Left lung (tissue), 14 donors: ENCODE measurements at places on chromosomes 1 and 21. TPM values are rescaled to one million over a fixed set of nuclear protein-coding genes. Genes with fewer than 3 reads are reported as not detected.

LCE2A gene
- polyA plus RNA-seq = not detected

DNA sequence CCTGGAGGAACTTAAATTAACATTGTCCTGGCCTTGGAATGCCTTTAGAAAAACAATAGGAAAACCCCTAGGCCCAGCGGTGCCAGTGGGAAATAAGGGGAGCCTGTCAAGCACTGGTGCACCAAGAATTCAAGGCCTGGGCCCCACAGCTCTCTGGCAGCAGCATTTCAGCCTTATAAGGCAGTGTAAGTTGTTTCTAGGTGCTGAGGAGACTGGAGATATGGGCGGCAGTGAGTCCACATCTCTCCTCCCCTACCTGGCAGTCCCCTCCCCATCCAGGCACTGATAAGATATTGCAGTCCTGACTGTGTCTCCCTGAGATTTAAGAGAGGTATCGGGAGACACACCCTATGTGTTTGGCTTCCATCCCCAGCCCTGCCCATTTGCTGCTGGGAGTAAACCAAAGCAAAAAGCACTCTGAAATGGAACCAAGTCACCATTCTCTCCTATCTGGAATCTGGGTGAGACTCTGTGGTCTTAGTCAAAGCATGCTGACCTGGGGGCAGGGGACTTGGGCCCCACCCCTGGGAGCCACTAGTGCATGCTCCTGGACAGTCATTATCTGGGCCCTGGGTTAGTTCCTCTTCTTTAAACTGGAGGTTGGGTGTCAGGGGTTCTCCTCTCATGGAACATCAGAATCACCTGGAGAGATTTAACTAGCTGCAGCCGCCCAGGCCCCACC is 30.5 kb downstream of the DEGS1 start:
- no peaks in the 10 kb centered on the region for H3K27me3 ChIP-seq
- no peak overlapping the region for H3K4me3 ChIP-seq
- no peaks in the 10 kb centered on the region for H3K36me3 ChIP-seq
- H3K4me1 ChIP-seq = peaks cover 9% of the 10 kb centered on the region

GRCh38 chr1:25922971-25923552 is 16.8 kb upstream of the STMN1 start:
- peak; percentile 27 for DNase-seq
- H3K36me3 ChIP-seq = no peaks in the 10 kb centered on the region
- H3K27ac ChIP-seq = peak overlapping the region; percentile 71
- peaks cover 10% of the 10 kb centered on the region for H3K27me3 ChIP-seq
- peak overlapping the region; percentile 52 for H3K4me3 ChIP-seq
- peaks cover 4% of the 10 kb centered on the region for H3K4me1 ChIP-seq

- no peak overlapping the region for H3K4me3 ChIP-seq
- no peak overlapping the region for H3K27ac ChIP-seq
- DNase-seq = no peak
- no peaks in the 10 kb centered on the region for H3K27me3 ChIP-seq
These were observed 195.7 kb downstream of the ROR1 start for GRCh38 chr1:63969441-63969901.
